ENCODE measurements at places on chromosomes 6 and 20.

DNA sequence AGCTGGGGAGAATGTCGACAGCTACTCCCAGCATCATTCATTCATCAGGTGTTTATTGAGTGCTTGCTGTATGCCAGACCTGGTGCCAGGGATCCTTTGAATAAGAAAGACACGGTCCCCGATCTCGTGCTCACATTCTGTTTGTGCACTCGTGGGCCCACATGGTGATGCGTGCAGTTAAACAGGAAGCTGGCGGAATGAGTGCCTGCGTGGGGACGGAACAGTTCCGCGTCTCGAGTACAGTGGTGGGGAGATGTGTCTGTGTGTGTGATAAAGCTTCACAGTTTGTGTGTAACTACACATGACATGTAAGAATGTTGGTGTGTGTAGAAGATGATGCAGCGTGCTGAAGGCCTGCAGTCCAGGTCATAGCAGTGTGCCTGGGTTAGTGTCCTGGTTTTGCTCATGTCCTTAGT is 6.5 kb downstream of the RBM38 start:
- DNase-seq, result peak; percentile 40

DNA sequence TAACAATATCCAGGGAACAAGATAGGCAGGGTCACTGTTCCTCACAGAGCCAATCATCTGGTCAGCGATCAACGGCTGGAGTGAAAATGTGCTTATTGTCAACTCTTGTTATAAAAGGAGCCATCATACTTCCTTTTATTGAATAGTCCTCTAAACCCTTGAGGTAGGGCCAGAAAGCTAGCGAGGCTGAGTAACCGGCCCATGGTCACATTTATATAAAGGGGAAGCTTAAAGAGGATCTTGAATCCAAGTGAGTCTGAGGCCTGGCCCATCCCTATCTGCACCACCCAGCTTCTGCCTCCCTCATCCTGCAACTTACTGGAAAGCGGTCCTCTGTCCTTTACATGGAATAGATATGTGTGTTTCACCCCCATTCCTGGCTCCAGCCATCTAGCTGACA is 9.5 kb downstream of the PHACTR3 start:
- DNase-seq, result no peak

GRCh38 chr20:47768016-47768824 is 17.1 kb downstream of the SULF2 start:
- DNase-seq, result no peak

- no peak for DNase-seq
Observed at GRCh38 chr6:85675030-85675819, 32.5 kb upstream of the SYNCRIP start.

GRCh38 chr6:29709188-29709587 is 14.0 kb upstream of the HLA-F start:
- DNase-seq, result no peak
